ENCODE measurements at places on chromosomes 1 and 21.

GRCh38 chr1:32111789-32112188 is 3.9 kb downstream of the KPNA6 start:
- peak; percentile 23 for DNase-seq

- DNase-seq: peak; percentile 52
Measured at GRCh38 chr1:152495066-152495675, 15.4 kb upstream of the LCE5A start.

DNA sequence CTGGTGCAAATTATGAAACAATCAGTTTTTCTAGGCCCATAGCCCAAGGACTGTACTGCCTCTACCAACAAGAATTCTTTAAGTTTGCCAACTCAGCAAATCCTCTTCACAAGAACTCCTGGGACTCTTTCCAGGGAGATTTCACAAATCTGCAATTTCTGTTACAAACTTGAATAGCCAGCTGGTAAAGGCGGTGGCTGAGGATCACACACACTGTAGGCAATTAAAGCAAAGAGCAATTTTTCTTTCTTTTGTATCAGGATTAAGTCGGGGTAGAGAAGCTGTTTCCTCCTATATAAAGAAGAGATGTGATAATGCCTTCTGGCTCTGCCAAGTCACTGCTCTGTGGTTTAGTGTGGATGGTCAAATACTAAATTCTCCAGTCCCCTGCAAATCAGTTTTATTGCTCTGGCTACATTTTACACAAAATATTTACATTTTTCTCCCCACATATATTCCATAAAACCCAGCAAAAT is 1.7 kb downstream of the ALDH9A1 start:
- DNase-seq: peak; percentile 76

DNA sequence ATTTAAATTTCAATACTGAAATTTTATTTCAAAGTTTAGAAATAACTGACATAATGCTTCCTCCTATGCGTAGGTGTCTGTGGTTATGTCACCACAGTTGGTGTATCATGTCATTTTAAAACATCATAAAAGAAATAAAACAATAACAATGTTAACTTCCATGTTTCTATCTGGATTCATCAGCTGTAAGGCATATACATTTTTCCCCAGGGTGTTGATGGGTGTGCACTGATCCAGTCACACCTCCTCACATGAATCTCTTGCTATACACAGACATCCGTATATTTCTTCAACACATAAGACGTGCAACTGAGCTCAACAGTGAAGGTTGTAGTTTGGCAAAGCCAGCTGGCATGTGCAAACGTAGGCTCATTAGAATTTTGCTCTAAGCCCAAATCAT is 6.2 kb downstream of the KCNA3 start:
- no peak for DNase-seq

DNA sequence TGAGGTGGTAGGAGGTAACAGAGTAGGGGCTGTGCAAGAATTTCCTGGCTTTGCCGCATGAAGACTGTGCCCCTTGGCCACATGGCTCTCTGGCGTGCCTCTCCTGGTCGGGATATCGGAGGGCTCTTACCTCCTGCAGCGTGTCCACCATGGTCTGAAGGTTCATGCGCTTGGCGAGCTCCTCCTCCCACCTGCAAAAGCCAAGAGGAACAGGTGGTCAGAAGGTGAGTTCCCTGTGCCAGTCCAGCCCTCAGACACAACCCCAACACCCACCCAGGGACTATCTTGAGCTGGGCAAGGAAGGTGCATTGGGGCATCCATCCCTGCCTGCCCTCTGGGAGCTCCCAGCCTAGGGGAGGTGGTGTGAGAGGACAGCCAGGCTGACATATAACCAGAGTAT is 18.6 kb upstream of the ALDH4A1 start:
- no peak for DNase-seq

DNA sequence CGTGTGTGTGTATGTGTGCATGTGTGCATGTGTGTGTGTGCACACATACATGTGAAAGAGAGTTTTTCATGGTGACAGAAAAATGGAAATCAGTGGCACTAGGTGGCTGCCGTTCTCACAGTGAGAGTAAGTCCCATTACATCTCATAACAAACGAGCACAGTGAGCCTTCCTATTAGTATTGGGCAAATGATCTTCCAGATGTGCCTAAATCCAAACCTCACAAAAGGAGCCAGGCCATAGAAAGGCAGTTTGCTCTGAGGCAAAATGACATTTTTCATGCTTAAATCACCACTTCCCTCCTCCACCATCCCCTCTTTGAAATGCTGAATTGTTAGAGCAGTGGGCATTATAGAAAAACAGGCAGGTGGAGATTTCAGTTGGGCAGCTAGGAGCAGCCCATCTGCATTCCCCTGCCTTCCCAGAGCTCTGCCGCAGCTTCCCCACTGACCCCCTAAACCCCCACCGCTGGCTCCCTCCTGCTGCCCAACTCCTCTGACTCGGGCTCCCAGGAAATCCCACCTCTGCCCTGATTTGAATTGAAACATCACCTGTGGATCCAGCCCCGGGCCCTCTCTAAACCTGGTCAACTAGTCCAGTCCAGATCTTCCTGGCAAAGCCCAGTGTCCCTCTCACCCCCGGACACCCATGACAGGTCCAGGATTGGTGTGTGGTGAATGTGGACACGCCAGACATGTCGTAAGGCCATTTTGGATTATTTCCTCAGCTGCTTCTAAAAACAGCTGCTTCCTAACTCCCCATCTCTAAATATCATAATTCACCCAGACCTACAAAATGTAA is 190.5 kb downstream of the SEC16B start:
- DNase-seq: no peak

DNA sequence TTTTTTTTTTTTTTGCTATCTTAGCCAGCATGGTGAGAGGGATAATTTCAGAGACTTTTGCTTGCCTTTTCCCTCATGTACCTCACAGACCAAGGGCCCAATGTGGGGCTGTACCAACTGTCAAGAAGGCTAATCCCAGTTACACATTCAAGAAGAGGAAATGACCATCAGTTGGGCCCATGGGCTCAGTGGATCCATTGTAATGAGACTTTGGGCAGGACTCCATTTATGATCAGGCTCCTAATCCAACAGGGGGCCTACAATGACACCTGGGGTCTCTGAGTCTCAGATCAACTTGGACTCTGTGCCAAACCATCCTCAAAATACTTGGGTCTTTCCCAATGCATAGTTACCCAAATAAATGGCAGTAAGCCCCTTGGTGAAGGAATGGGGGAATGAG is 450.4 kb upstream of the VAMP3 start:
- DNase-seq: no peak

DNA sequence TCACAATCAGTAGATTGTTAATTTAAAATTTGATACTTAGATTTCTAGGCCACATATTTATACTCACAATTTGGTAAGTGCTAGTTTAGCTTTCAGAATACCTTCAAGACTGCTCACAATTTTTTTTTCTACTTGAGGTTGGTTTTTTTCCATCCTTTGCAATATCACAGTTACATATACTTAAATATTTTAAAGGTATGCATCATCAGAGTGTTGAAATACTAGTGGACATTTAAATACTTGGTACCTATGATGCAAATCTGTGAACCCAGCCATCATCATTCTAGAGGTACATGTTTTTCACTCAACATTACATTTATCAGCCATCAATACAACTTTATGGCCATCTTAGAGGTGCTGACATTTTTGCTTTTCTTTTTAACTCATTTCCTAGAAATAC is 6.2 kb upstream of the LRRC40 start:
- DNase-seq: no peak

DNA sequence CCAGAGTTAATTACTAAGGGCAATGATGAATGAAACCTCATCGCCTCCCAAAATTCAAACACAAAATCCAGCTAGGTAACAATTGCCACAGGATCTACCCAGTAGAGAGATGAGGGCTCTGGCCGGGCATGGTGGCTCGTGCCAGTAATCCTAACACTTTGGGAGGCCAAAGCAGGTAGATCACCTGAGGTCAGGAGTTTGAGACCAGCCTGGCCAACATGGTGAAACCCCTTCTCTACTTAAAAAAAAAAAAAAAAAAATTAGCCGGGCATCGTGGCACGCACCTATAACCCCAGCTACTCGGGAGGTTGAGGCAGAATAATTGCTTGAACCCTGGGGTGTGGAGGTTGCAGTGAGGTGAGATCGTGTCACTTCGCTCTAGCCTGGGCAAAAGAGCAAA is 15.8 kb downstream of the CD2 start:
- DNase-seq: no peak

GRCh38 chr1:20528221-20528620 is 20.3 kb upstream of the MUL1 start:
- no peak for DNase-seq

DNA sequence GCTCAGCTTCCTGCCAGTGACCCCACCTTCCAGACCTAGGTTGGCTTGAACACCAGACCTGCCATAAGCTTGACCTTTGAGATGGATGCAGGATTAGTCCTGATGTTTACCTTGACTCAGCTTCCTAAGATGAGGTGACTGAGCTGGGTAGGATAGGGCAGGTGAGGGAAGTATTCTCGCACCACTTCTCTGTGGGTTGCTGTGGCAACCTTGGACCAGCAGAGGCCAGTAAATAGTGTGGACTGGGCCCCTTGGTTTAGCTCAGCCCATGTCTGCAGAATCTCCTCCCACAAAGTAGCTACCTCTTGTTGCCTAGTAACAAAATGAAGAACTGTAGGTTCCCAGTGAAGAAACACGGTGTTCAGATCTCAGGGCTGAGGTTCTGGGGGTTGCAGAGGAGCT is 8.4 kb downstream of the RPS6KA1 start:
- DNase-seq: no peak

DNA sequence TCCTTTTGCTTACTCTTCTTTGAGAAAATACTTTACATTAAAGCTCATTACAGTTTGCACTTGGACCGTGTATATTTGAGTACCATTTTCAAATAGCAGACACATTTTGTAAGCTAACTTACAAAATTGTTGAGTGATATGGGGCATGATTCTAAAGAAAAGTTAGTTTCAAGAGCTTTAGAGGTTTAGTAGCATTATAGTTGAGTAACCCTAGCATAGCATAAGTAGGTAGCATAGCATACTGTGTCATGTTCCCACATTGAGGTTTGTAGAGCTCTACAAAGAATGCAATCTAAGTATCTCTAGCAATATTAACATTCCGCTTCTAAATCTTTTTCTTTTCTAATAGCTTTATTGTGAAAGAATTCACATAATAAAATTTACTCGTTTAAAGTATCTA is 92.0 kb downstream of the ITSN1 start:
- no peak for DNase-seq

- no peak for DNase-seq
Measured at GRCh38 chr1:206679738-206680211, 4.9 kb upstream of the MAPKAPK2 start.

GRCh38 chr1:111192658-111193519 is 7.6 kb downstream of the DENND2D start:
- no peak for DNase-seq

- no peak for DNase-seq
Measured at GRCh38 chr1:55049914-55050278, 10.5 kb downstream of the PCSK9 start.

DNA sequence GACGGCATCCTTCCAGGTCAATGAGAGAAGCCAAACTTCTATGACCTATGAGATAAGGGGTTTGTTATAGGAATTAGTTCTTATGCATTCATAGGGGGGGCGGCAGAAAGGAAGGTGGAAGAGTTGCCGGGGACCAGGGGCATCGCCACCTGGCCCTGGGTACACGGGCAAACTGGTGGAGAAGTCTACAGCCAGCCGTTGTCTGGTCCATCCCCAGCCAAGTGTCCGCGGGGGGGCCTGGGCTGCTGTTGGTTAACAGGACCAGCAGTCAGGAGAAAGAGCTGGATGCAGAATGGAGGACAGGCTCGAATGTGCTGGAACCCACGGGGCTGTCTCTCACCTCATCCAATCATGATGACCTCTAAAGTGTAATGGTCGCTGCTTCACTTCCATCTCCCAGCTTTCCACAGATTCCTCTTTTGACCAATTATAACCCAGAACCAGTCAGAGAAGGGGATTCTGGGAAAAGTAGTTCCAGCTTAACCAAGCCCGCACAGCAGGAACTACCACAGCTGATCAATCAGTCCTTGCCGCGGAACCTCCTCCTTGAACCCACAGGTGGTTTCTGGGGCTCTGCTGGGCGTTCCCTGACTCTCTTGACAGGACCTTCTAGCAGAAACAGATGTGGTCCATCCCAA is 17.8 kb downstream of the TMEM51 start:
- DNase-seq: no peak

DNA sequence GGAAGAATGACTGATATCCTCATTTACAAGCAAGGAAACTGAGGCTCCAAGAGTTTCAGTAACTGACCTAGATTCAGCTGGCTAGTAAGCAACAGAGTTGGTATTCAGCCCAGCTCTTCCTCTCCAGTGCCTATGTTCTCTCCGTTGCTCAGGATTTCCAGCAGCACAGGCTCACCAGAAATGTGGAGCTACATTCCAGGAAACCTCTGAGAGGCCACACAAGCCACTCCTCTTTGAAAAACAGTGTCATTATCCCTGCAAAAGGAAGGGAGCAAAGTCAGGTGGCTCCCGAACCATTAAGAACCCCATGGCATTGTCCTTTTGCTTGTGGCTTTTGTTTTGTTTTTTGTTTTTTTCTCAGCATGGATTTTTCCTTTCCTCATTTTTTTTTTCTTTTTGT is 40.6 kb upstream of the DUSP10 start:
- no peak for DNase-seq

DNA sequence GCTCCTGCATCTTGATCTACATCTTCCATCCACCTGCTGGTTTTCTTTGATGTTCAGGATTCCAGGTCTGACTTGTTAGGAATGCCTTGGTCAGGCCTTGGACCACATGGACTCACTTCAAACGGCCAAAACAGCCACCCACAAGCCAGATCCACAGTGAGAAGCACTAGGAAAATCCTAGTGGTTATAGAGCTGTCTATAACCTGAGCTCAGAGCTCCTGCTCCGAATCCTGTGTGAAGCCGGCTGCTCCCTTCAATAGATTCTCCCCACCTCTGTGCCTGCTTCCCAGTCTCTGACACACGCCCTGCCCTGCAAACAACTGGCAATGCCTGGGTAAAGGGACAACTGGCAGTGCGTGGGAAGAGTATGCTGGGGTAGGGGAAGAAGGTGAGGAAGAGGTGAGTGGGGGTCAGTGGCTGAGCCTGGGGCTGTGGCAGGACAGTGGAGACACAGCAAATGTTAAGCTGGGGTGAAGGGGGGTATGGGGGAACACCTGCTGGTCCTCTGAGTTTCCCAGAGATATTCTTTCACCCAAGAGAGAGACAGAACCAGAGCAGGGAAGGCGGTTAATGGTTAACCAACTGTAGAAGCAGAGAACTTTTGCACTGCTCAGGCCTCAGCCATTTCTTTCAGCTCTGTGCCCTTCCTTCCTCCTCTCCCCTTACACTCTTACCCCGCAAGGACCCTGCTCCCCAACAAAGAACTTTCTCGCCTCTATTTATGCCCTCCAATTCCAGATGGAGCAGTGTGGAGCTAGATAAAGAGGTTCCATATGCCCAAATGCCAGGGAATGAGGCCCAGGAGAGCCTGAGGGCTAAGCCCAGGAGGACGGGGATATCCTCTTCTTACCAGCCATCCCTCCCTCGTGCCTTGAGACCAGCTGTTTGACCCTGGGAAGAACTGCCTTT is 4.5 kb downstream of the PLXNA2 start:
- DNase-seq: no peak

DNA sequence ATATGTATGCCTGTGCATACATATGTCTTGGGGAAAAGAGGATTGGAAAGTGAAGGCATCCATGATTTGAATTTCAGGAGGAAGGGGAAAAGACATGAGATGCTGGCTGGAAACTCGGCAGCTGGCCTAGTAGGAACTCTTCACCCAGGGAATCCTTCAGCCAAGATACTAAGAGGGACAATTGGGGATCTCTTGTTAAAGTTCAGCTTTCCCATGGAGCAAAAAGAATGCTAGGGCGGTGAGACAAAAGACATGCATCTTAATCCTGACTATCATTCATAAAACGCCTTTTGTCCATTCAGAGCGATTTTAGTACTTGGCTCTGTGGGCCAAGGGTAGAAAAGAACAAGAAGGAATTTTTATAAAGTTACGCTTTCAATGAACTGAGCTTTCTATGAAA is 20.5 kb downstream of the PDPN start:
- DNase-seq: no peak
